ENCODE measurements at places on chromosomes 3 and 15. TPM values are rescaled to one million over a fixed set of nuclear protein-coding genes. Genes with fewer than 3 reads are reported as not detected.

Gene CSTA
- total RNA-seq, result 0.44 TPM

- no peak for DNase-seq
These were observed 1.1 kb upstream of the SPTBN5 start for GRCh38 chr15:41894791-41895463.

Gene TMEM40
- total RNA-seq, result 0.20 TPM

Gene ERC2
- total RNA-seq, result 51.3 TPM

DNA sequence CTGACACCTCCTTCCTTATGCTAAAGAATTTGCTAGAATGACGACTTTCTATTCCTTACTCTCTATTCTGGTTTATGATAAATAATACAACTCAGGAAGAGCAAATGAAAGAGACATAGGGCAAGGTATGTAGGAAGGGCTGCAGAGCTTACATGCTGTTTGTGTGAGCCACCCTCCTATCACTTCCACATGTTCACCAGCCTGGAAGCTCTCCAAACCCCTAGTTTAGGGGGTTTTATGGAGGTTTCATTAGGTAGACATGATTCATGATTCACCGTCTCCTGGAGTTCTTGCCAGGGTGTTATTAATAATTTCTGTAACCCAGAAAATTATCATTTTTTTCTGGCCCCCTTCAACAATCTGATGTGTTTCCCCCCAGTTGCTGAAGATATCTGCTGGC is 172.1 kb upstream of the COL8A1 start:
- DNase-seq, result no peak

- DNase-seq, result no peak
These were observed 285.2 kb upstream of the MME start for GRCh38 chr3:154794814-154795445.

Gene TIMP4
- total RNA-seq, result 8.7 TPM

DNA sequence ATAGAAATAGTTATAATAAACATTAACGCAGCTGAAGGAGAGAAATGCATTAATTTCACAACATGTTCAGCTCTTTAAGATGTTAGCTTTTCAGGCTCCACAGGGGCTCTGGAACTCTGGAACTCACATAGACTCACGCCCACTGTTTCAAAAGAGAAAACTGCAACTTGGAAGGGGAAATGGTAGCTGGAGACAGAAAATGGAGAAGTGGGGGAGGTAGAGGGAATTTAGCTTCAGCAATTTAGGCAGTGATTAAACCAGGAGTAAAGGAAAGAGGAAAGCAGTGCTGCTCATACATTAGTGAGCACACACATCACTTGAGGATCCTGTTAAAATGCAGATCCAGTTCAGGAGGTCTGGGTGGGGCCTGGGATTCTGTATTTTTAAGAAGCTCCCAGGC is 274.8 kb upstream of the TRIM42 start:
- DNase-seq, result no peak

- peak; percentile 23 for DNase-seq
These were observed 719.8 kb upstream of the SEMA6D start for GRCh38 chr15:46997501-46997900.

DNA sequence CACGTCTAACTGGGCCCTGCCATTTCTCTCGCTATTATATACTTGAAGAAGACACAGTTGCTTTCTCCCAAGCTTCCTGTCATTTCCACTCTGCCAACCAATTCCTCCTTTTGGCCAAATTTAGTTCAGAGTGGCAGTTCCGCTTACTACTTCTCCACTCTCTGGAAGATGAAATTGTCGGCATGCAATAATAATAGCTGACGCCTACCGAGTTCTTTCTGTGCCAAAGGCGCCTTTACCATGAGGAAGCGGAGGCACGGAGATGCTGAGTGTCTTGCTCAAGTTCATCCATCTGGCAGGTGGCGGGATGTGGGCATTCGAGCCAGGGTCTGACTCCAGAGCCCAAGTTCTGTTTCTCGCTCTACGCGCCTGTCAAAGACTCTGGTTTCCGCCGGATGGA is 14.6 kb upstream of the NRROS start:
- DNase-seq, result no peak

GRCh38 chr15:58311556-58311955 is 120.2 kb upstream of the LIPC start:
- no peak for DNase-seq

GRCh38 chr3:178735032-178735674 is 198.9 kb downstream of the KCNMB2 start:
- DNase-seq, result no peak

Gene IGF2BP2
- total RNA-seq, result 59.3 TPM

DNA sequence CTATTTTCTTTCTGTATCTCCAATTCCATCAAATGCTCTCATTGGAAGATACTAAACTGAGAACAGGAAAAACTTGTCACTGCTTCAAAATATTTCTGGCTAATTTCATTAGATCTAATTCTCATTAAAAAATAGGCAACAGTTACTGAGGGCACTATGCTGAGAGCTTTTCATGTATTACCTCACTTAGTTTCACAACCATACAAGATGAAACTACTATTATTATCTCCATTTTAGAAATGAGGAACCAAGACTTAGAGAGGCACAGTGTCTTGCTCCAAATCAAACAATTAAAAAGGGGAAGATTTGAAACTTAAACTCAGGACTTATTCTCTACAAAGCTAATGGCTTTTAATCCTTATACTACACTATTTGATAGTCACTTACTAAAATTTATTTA is 7.2 kb upstream of the OTOL1 start:
- DNase-seq, result no peak

DNA sequence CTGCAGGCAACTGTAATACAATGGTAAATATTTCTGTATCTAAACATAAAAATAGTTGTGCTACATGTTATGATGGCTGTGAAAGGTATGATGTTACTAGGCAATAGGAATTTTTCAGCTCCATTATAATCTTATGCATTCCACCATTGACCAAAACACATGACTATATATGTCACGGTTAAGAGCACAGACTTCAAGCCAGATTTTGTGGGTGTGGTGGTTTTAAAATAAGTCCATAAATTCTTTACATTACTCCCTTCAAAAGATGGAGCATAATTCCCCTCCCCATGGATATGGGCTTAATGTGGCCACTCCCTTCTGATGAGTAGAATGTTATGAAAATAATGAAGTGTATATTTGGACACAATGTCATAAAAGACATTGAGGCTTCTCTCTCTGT is 88.4 kb upstream of the TBC1D5 start:
- no peak for DNase-seq

DNA sequence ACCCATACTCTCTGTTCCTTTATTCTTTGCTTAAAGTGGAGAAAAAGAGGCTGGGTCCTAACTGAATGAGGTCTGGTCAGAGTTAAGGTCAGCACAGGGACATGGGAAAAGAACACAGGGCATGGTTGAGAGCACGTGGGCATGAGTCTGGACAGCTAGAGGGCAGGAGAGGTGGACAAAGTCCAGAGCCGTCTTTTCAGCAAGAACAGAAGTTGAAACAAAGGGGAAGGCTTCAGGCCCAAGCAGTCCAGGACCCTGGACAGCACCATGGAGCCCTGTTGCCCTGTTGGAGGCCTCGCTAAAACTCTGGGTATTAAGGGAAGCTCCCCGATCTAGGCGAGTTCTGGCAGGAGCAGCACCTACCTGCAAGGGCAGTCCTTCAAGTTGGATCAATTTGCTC is 50.7 kb downstream of the XYLB start:
- DNase-seq, result no peak

- no peak for DNase-seq
These were observed 15.0 kb downstream of the SFMBT1 start for GRCh38 chr3:53030619-53031449.

- DNase-seq, result no peak
These were observed 197.7 kb upstream of the GBE1 start for GRCh38 chr3:81958972-81959640.

DNA sequence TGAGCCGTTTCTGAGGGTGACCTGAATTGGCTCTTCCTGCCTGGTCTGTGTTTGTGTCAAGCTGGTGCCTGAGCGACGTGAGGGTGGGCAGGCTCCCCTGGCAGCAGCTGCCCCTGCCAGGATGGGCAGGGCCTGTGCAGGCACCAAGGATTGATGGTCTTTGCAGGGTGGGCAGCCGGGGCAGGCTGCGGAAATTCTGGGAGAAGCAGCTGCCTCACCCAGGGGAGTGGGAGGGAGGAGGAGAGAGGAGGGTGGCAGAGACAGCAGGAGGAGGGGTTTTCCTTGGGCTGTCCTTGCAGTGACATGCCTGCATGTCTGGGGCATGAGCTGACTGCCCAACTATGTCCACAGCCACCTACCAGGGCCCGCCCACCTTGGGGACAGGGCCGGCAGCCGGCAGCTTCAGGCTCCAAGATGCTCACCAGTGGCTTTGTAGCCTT is 27.9 kb upstream of the SLC6A6 start:
- DNase-seq, result no peak

DNA sequence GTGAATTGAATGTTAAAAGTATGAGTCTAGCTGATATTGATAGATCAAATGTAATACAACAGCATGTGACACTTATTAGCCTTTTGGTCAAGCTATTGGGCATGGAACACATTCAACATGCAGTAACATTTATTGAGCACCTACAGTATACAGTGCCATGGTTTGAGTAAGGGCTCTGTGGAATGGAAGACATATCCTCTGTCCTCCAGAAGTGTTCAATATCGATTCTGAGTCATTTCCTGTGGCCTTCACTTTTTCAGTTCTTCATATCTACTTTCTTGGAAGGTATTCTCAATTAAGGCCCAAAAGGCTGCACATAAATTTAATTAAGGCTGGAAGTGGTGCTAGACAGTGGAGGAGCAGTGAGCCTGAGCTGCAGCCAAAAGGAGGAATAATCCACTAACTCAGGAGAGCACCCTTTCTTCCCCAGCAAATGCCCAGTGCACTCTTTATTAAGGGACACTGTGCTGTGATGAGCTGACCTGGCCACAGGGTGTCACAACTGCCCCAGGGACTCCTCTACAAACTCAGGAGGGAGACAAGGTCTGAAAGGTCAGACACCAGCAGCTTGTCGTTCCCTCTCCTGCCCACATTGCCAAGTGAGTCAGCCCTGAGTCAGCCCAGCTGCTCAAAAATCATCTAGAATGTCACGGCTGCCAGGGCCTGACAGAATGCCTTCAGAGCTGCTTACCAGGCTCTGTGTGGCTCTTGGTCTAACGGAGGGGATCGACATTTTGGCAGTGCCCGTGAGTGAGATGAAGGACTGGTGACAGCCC is 544.8 kb downstream of the AGBL1 start:
- DNase-seq, result peak; percentile 73

Gene LRRIQ4
- total RNA-seq, result 0.20 TPM

GRCh38 chr15:79004336-79004735 is 59.5 kb upstream of the CTSH start:
- no peak for DNase-seq

Gene SAMD7
- total RNA-seq, result not detected

GRCh38 chr3:54188176-54188791 is 65.9 kb downstream of the CACNA2D3 start:
- no peak for DNase-seq

Gene SERPINI2
- 6.3 TPM for total RNA-seq

DNA sequence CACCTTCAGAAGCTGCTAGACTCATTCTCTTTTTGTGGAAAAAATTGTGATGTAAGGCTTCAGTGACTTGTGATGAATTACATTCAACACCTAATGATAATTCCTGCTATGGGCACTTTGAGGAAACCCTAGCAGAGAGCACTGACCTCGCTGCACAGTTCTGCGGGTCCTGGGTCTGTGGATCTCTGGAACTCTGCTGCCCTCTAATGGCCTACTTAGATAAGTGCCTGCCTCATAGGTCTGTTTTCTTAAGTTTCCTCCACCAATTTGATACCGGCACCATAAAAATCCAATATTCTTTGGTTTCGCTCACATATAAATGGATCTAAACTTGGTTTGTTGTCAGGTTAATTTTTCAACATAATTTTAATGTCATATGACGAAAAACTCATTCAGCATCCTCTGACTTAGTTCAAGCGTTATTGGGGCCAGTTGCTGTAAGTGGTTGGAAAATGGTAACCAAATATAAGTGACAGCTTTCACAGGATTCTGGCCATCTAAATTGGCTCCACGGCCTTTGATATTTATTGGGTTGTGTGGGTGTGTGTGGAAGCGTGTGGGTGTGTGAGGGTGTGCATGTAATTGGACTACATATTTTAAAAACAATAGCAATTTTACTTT is 10.4 kb downstream of the SLITRK3 start:
- DNase-seq, result peak; percentile 87

Gene COL6A5
- total RNA-seq, result 0.20 TPM

- no peak for DNase-seq
These were observed 116.9 kb downstream of the B3GALNT1 start for GRCh38 chr3:160987982-160988964.

Gene TM4SF1
- 110 TPM for total RNA-seq

DNA sequence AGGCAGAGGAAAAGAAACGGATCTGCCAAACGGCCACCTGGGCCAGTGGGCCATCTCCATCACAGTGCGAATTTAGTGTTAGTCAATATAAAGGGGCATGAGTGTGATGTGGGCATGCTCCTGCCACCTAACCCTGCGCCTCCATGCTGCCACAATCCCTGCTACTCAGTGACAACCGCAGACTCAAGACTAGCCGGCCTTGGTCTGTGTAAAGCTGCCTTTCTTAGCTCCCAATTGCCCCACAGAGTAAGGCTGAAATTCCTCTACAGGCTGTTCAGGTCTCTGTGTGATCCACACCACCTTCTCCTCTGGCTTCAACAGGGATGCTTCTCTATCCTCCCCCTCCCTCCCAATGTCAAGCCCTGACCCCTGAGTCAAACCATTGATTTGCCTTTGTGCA is 269.7 kb downstream of the XXYLT1 start:
- no peak for DNase-seq

DNA sequence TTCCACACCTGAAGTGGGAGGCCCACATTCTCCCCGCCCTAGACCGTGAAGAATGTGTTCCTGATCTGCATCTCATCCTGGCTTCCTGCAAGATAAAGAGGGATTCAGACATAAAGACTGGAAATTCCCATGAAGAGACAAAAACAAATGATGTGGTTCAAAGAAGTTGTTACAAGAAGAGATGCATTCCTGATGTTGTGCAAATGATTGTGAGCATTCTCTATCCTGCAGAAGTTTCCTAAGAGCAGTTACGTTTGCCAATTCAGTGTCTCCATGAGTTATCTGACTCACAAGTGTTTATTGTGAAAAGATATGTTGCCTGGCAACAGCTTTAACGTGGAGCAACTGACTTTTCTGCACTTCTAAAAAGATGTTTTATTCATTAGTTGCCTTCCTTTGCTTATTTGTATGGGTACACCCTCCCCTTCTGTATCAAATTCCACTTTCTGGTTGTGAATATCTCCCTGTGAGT is 107.8 kb downstream of the ZIC4 start:
- DNase-seq, result peak; percentile 40

DNA sequence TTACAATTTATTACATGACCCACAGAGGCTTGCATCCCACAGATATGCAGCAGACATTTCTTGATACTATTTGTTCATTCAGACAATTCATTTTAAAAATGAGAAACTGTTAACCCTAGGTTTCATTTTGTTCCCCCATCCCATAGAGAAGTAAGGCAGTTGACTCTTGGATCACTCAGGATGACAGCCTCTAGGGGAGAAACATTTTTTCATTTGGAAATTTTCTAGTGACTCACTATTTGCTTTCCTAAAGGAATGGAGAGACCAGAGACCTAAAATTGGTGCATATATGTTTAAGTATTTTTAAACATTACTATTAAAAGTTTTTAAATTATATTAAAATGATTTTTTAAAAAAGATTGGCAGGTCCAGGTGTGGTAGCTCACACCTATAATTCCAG is 19.5 kb upstream of the PHC3 start:
- no peak for DNase-seq
